Cardiac septum (tissue), 1 donor: ENCODE measurements at places on chromosomes 3 and 15.

GRCh38 chr3:49869525-49870126 lies at the start of gene CAMKV:
TSS of gene CAMKV (minus strand) at chr3:49869906. CDS start at chr3:49862388, 7,518 bp downstream.
- no peak for DNase-seq

DNA sequence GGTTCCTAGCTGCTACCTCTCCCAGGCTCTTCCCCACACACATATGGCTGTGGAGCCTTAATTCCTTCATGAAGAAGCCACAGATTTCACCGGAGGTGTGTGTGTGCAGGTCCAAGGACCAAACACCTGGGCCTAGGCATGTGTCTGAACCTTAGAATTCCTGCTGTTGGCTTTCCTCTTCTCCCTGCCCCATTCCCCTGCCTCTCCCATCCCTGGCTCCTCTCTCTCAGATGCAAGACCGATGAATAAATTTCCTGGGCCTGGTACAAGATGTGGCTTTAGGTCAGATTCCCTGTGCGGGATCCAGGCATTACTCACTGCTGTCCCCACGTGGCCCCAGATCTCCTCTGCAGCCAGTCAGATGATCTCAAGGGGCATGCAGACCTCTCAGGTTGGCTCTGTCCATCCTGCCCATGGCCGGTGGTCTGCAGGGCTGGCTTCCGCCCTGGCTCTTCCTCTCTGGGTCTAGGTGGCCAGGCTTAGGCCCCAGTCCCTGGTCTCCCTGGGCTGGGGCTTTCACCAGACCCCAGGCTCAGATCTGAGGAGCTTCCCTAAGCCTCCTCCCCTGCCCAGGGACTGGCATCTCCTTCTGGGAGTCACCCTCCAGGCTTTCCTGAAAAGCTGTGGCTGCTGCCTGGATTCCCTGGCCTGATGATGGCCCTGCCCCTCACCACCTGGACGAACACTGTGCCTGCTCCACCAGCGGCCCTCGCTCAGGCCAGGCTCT lies 20.5 kb downstream of the CCR9 start:
- peak; percentile 74 for DNase-seq

- DNase-seq, result no peak
Measured at GRCh38 chr15:64503640-64504039, 43.3 kb downstream of the ZNF609 start.

GRCh38 chr15:94253742-94254141 lies 22.4 kb downstream of the MCTP2 start:
- no peak for DNase-seq

- no peak for DNase-seq
Measured at GRCh38 chr15:42344763-42345162, 14.5 kb upstream of the CAPN3 start.

- no peak for DNase-seq
Measured at GRCh38 chr3:10926256-10926810, 66.2 kb upstream of the SLC6A1 start.

DNA sequence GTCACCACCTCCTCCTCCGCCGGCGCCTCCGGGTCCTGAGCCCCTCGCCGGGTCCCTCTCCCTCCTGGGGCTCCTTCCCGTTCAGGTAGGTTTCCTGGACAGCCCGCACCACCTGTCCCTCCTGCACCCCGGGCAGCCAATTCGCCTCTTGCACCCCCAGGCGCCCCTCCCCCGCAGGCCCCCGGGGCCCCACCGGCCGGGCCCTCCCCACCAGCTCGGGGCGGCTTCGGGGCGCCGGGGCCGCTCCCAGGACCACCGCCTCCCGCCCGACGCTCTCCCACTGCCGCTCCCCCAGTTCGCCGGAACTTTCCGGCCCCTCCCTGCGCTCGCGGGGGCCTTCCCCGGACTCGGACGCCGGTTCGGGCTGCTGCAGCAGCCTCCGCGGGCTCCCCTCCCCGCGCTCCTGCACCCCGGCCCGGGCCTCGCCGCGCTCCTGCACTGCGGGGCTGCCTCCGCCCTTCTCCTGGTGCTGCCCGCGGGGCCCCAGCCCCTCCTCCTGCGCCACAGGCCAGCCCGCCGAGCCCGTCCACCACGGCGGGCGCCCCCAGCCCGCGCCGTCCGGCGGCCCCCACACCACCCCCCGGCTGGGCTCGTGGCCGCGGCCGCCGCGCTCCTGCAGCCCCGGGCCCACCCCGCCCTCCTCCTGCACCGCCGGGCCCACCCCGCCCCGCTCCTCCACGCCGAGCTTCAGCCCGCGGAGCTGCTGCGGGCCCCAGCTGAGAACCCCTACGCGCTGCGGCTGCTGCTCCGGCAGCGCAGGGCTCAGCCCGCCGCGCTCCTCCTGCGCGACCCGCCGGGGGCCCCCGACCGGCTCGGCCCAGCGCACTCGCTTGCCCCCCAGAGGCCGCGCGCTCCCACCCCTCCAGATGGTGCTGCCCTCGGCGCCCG lies 587 bp upstream of the TNK2 start:
- DNase-seq, result peak; percentile 77

DNA sequence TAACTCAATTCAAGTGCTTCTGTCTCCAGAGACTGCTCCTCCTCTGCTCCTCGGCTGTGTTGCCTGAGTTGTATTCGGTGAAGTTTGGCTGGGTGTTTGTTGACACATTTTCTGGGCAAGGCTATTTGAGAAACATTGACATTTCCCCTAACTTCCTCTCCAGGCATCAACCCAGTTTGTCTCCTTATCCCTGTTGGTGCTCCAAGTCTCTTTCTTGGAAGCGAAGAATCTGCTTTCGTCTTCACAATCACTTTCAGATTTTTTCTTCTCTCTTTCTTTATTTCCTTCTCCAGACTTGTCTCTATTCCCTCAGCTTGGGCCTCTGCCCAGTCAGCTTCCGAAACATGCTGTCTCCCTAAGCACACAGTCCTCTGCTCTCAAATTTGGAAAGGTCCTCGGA lies 84.7 kb downstream of the ETV5 start:
- DNase-seq, result no peak

GRCh38 chr3:64327100-64327804 lies 102.0 kb upstream of the PRICKLE2 start:
- DNase-seq, result peak; percentile 79

- DNase-seq, result no peak
Measured at GRCh38 chr3:72230774-72231379, 445.9 kb upstream of the PROK2 start.

- DNase-seq, result no peak
Measured at GRCh38 chr15:45387380-45388007, 9.2 kb upstream of the GATM start.

DNA sequence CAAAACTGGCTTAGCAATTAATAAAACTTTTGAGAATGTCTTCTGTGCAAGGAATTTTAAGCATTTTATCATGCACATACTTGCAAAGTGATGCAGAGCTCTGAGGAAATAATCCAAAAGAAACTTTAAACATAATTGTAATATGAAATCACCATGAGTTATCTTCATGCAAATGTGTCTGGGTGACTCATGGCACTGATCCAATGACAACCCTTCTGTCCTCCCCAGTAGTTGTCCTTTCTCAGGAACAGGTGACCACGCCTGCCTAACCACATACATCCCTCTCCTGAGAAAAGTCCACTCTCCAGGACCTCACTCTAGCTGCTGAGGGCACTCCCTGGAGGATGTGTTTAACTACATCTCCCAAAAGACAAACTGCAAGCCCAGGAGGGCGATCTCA lies 530.6 kb upstream of the IL12A start:
- DNase-seq, result no peak

GRCh38 chr3:73419179-73419803 lies 205.4 kb downstream of the PDZRN3 start:
- no peak for DNase-seq

DNA sequence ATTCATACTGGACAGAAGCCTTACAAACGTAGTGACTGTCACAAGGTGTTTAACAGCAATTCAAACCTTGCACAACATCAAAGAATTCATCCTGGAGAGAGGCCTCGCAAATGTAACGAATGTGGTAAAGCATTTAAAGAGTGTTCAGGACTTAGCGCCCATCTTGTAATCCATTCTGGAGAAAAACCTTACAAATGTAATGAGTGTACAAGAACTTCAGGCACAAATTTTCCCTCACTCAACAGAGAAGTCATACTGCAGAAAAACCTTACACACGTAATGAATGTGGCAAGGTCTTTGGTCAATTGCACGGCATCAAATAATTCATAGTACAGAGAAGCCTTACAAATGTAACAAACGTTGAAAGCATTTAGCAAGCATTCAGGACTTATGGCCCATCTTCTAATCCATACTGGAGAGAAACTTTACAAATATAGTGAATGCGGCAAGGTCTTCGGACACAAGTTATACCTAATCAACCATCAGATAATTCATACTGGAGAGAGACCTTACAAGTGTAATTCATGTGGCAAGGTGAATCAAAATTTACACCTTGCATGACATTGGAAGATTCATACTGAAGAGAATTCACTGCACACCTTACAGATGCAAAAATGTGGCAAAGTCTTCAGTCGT lies 27.5 kb downstream of the SPCS1 start:
- no peak for DNase-seq
